ENCODE measurements at places on chromosomes 5 and 9.
A peak's percentile ranks its signal among the peaks of the same experiment; 100 is the strongest.

DNA sequence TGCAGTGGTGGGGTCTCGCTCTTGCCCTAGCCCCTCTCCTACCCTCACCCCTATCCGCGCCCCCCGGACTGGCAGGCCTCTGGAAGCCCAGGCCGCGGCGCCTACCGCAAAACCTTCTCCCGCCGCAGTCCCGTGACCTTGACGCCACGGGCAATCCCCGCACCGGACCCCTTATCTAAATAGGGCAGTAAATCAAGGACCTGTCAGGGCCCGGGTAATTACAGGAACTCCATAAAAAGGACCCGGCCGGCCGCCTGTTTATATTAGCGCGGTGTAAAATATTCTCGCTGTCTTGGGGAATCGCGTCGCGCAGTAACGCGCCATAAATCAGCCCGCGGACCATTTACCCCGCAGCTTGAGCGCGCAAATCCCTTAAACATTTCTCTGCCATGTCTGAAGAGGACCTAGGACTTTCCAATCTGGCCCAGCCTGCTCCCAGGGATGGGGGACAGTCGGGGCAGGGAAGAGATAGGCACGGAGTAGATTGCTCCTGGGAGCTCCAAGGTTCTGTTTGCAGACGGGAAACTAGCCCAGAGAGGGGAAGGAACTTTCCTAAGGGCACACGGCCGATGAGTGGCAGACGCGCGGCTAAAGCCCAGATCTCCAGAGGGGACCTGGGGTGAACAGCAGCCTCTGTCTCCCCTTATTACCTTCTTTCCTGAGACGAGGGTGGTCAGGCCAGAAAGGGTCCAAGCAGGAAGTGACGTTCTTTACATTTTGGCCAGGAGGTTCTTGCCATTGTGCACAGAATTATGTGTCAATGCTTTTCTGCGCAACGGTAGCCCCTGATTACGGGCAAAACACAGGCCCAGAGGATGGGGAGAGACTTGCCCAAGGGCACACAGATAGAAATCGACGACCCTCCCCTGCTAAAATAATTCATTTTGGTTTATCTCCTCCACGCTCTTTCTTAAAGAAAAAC, 4.8 kb upstream of the HAND1 start:
- no peak for DNase-seq

DNA sequence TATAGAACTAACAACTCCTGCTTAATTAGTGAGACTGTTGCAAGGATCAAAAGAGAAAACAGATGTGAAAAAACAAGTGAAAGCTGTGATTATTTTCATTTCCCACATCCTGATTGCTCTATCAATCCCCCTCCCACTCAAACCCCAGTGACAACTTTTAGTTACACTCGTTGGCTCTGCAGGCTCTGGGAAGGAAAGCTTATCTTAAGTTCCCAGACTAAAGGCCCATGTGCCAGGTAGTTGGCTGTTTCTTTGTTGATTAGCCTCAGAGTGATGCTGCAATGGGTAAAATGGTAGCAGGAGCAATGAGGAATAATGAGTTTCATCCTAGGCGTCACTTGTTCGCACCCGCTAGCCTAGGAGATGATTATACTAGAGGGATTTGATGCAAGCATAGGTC, 133.3 kb upstream of the IFNE start:
- DNase-seq: no peak

- DNase-seq: peak; percentile 51
Measured at GRCh38 chr5:65624571-65625555, at the start of the genes SHLD3 and TRAPPC13. TSS of gene SHLD3 (plus strand) at chr5:65625027. CDS start at chr5:65629588, 4,561 bp downstream. TSS of gene TRAPPC13 (plus strand) at chr5:65625027. CDS start at chr5:65625061, 34 bp downstream.

GRCh38 chr9:107562798-107563197, 73.2 kb upstream of the KLF4 start:
- no peak for DNase-seq
